ENCODE measurements at places on chromosomes 13 and 19.

- H3K27ac ChIP-seq: no peak overlapping the region
- H3K4me3 ChIP-seq: no peak overlapping the region
- no peak for DNase-seq
- H3K4me1 ChIP-seq: peaks cover 11% of the 10 kb centered on the region
- no peaks in the 10 kb centered on the region for H3K36me3 ChIP-seq
These were observed 4.9 kb downstream of the MAG start for GRCh38 chr19:35296644-35297514.

- no peaks in the 10 kb centered on the region for H3K36me3 ChIP-seq
- no peak for DNase-seq
- no peak overlapping the region for H3K4me3 ChIP-seq
- no peak overlapping the region for H3K27ac ChIP-seq
- no peaks in the 10 kb centered on the region for H3K27me3 ChIP-seq
- H3K4me1 ChIP-seq: no peaks in the 10 kb centered on the region
These were observed 130.4 kb upstream of the MIR17HG start for GRCh38 chr13:91216928-91217700.

DNA sequence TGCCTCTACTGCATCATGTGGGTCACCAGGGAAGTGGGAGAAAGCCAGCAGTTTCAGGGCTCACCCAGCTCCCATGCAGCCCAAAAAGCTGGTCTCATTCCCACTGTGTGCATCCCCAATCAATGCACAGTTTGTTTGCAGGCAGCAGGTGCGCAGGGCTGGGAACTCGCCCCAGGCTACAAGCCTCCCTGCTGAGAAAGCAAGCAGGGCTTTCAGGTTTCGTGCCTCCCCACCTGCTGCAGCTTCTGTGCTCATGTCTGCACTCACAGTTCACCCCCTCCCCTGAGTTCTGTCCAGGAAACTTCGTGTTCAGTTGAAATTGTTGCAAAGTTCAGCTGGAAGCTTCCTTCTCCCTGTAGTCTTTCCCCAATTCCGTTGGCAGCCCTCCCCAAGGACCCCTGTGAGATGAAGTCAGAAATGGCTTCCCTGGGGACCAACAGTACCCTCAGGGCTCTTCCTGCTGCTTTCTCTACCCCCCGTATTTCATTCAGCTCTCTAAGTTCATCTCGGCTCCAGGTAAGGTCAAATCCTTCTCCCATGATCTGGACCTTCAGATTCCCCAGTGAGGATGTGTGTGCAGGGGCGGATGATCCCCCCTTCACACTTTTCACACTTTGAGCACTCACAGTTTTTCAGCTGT lies 10.3 kb upstream of the KLK3 start:
- H3K27ac ChIP-seq: no peak overlapping the region
- H3K36me3 ChIP-seq: no peaks in the 10 kb centered on the region
- peaks cover 16% of the 10 kb centered on the region for H3K27me3 ChIP-seq
- H3K4me1 ChIP-seq: no peaks in the 10 kb centered on the region

- H3K36me3 ChIP-seq: peaks cover 18% of the 10 kb centered on the region
- peaks cover 35% of the 10 kb centered on the region for H3K4me1 ChIP-seq
- peak overlapping the region; percentile 100 for H3K27ac ChIP-seq
- DNase-seq: peak; percentile 66
- H3K27me3 ChIP-seq: no peaks in the 10 kb centered on the region
- H3K4me3 ChIP-seq: peak overlapping the region; percentile 97
These were observed 1.2 kb downstream of the ZFP36 start for GRCh38 chr19:39407660-39408391.

DNA sequence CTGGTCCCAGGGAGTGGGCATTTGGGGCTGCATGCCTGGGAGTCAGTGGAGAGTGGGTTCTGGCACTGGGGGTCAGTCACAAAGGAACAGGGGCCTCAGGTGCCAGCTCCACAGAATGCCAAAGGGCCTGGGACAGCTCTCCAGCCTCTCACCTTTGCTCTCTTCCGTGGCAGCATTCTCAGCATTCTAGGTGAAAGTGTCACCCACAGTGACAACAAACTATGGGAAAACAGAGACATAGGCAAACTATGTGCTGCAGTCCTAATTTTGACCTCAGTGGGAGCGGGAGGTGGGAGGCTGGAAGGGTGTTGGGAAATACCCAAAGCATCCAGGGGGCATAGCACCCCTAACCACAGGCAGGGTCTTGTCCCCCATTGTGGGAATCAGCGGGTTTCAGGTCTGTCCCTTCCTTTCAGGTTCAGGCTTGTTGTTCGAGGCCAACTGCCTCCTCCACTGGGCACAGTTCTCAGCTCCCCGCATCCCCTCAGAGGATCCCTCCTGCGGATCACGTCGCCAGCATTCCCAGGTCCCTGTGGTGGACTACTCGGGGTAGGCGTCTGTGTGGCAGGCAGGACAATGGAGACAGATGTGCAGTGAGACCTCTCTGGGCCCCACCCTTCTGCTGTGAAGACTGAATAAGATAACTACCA lies 52.4 kb downstream of the TSHZ3 start:
- DNase-seq: no peak
- H3K4me1 ChIP-seq: no peaks in the 10 kb centered on the region
- H3K36me3 ChIP-seq: no peaks in the 10 kb centered on the region
- no peak overlapping the region for H3K4me3 ChIP-seq
- H3K27me3 ChIP-seq: no peaks in the 10 kb centered on the region

DNA sequence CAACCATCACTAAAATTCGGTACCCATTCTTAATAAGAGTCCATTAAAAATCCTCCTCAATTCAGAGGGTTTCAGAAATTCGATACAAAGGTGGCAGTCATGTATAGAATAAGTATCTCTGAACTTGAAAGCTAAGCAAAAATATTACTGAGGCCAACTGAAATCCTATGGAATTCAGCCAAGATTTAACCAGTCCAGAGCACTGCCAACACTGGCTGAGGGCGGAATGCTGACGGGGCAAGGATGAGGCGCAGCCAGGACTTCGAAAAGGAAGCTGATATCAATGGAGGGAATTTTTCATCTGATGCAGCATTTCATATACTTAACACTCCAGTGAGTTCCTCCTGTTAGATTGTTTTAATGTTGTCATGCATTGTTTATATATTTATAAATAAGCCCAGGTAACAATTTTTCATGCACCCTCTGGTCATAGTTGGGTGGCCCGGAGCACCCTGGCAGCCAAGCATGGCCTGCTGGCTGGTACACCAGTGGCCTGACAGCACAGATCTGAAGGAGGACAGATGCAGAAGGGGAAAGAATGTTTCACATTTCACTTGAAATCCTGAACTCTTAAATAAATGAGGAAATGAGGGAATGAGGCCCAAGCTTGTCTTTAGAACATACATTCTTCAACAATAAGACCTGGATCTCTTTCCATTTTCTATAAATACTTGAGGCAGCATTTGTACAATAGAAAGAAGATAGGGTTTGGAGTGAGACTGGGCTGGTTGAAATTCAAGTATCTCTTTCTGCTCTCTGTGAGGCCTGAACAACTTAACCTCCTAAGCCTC lies 41.5 kb downstream of the WDFY2 start:
- H3K27me3 ChIP-seq: no peaks in the 10 kb centered on the region
- H3K4me1 ChIP-seq: peaks cover 10% of the 10 kb centered on the region
- H3K36me3 ChIP-seq: no peaks in the 10 kb centered on the region
- DNase-seq: no peak

GRCh38 chr13:111042661-111043226 lies 72.4 kb upstream of the ARHGEF7 start:
- no peak overlapping the region for H3K27ac ChIP-seq
- no peaks in the 10 kb centered on the region for H3K4me1 ChIP-seq
- H3K4me3 ChIP-seq: no peak overlapping the region
- no peak for DNase-seq
- no peaks in the 10 kb centered on the region for H3K36me3 ChIP-seq

DNA sequence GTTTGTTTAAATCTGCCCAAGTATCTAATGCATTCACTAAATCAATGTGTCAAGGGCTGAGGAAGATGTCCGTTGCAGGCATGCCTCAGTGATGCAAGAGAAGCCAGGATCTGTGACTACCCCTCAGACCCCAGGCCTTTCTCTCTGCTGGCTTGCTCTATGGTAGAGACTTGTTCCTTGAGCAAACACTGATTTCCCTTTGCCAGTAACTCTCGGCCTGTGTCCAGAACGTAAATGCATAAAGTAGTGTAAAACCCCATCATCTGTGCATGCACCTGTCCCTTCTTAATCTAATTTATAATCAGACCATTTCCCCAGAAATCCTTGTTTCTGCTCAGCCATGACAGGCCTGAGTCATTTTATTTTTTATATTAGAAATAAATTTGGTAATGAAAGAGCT lies 28.7 kb upstream of the FRY start:
- DNase-seq: no peak
- no peak overlapping the region for H3K4me3 ChIP-seq
- no peaks in the 10 kb centered on the region for H3K36me3 ChIP-seq
- no peak overlapping the region for H3K27ac ChIP-seq
- H3K27me3 ChIP-seq: no peaks in the 10 kb centered on the region
- no peaks in the 10 kb centered on the region for H3K4me1 ChIP-seq

DNA sequence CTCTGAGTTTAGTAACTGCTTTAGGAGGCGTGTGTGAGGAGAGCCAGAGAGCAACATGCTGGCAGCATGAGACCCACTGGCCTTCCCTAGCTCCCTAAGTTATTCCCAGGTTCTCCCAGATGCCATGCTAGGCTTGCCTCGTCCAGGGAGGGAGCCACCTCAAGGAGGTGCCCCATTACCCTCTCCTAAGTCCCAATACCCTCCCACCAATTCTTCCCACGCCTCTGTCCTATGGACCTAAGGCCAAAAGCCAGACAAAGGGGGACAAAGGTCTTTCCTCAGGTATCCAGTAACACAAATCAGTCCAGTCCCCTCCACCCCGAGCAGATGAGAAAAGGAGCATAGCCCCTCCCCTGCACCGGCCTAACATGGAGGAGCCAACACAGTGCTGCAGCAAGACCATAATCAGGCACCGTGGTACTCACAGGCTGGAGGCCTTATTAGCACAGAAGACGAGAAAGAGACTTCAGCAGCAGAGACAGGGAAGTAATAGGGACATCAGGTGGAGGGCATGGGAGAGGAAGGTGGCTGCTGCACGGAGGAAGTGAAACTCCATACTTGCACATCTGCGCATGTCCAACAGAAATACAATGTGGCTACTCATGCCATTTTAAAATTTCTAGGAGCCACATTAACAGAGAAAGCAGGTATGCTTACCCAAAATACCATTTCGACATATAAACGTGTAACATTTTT lies 46.3 kb downstream of the BRD4 start:
- peak overlapping the region; percentile 36 for H3K27ac ChIP-seq
- peak overlapping the region; percentile 11 for H3K4me3 ChIP-seq
- no peaks in the 10 kb centered on the region for H3K27me3 ChIP-seq
- H3K36me3 ChIP-seq: no peaks in the 10 kb centered on the region

DNA sequence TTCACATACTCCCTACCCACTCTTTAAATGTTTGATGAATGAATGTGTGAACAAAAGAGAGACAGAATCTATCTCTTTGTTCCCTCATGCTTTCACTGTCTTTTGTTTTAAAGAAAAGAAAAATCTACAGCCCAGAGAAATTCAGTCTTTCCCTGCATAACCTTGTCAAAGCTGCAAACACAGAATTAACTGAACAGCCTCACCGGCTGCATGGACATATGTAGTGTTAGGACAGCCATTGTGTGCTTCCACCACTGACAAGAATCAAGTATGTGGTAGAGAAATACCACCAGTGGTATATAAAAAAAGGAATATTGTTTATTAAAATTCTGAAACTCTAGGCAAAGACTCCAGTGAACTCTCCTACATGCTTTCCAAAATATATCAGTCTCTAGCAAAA lies 348.4 kb upstream of the NBEA start:
- H3K27ac ChIP-seq: no peak overlapping the region
- H3K4me1 ChIP-seq: no peaks in the 10 kb centered on the region
- H3K36me3 ChIP-seq: no peaks in the 10 kb centered on the region
- no peak overlapping the region for H3K4me3 ChIP-seq
- no peaks in the 10 kb centered on the region for H3K27me3 ChIP-seq
- DNase-seq: no peak

DNA sequence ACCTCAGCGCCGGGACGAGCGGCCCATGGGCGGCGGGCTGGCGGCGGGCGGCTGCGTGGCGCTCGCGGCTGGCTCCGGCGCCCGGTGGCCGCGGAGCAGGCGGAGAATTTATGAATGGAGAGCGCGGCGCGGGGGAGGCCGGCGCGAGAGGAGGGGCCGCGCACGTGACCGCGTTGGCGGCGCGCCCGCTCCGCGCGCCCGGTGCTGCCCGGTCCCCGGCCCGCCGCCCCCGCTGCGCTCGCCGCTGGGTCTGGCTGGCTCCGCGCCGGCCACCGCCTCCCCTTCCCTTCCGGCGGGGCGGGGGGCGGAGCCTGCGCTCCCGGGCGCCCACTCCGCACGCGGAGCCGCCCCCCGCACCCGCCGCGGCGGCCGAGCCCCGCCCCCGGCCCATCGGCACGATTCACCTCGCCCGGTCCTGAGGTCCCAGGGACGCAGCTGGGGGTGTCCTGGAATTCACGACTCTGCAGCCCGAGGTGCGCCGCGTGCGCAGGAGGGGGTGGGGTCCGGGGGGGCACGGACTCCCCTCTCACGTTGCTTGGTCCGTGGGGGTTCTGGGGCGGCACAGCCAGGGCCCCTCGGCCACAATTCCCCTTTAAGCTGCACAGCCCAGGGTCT lies at the start of gene CBARP:
TSS of gene CBARP (minus strand) at position 252 of the 615 bp plus-strand sequence. CDS start 1,905 bp downstream, outside the sequence.
- no peak for DNase-seq
- H3K4me3 ChIP-seq: peak within 1 kb of the TSS; percentile 19
- H3K36me3 ChIP-seq: no peaks in the 10 kb centered on the region
- no peak within 1 kb of the TSS for H3K27ac ChIP-seq

DNA sequence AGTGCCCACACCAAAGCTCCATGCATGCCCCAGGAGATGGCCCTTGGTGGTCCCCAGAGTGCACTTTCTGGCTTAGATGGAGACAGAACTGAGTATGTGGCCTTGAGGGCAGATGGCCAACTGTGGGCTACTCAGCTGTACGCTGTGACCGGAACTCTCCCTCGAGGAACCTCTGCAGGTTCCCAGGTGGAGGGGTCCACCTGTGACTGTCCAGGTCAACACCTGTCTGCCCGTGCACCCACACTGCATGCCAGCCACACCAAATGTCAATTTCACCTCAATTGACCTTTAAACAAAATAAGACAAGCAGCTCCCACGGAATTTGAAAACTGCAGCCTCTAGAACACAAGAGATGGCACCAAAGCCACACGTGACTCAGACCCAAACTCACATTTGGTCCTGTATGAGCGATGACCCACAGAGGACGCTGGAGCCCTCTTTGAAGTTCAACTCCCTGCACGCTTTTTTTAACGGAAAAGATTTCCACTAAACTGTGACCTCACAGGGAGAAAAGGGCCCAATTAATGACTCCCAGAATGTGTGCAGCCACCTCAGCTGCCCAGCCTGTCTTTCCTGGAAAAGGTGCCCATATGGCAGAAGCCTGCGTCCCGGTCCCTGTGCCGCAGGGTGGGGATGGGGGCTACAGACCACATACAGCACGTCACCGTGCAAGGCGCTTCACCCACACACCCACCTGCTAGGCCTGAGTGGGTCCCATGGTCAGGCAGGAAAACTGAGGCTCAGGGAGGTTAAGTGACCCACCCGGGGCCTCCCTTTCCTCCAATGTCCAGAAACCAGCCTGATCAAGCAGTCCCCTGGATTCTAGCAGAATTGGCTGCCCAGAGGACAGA lies 47.7 kb downstream of the KLF2 start:
- H3K27me3 ChIP-seq: no peaks in the 10 kb centered on the region
- H3K36me3 ChIP-seq: no peaks in the 10 kb centered on the region
- H3K4me1 ChIP-seq: peaks cover 82% of the 10 kb centered on the region
- peak overlapping the region; percentile 96 for H3K27ac ChIP-seq
- DNase-seq: no peak

- no peaks in the 10 kb centered on the region for H3K27me3 ChIP-seq
- no peaks in the 10 kb centered on the region for H3K4me1 ChIP-seq
- H3K36me3 ChIP-seq: no peaks in the 10 kb centered on the region
- no peak overlapping the region for H3K27ac ChIP-seq
- no peak for DNase-seq
These were observed 539.7 kb downstream of the RFC3 start for GRCh38 chr13:34357435-34358232.

GRCh38 chr13:44810061-44810840 lies 179.0 kb downstream of the NUFIP1 start:
- H3K27ac ChIP-seq: no peak overlapping the region
- no peak for DNase-seq
- H3K4me3 ChIP-seq: no peak overlapping the region
- H3K36me3 ChIP-seq: no peaks in the 10 kb centered on the region

Measured in T-cell (primary cell).